ENCODE measurements at places on chromosomes 16 and 17. TPM values are rescaled to one million over a fixed set of nuclear protein-coding genes. Genes with fewer than 3 reads are reported as not detected.

The TPSD1 gene
- total RNA-seq, result not detected

DNA sequence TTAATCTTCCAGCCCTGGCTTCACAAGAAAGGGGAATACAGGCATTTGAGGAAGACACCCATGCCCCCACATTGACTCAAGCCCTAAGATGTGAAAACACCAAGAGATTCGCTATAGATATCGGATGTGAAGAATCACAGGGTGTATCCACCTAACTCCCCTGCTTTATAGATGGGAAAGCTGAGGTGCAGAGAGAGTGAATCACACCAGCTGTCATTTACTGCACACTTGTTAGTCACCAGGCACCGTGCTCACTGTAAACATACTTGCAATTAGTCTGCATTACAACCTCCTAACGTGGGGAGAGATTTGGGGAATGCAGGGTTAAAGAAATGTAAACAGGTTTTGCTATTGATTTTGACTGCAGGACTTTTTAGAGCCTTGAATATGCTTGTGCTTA lies 325.5 kb downstream of the C16orf95 start:
- DNase-seq, result no peak

DNA sequence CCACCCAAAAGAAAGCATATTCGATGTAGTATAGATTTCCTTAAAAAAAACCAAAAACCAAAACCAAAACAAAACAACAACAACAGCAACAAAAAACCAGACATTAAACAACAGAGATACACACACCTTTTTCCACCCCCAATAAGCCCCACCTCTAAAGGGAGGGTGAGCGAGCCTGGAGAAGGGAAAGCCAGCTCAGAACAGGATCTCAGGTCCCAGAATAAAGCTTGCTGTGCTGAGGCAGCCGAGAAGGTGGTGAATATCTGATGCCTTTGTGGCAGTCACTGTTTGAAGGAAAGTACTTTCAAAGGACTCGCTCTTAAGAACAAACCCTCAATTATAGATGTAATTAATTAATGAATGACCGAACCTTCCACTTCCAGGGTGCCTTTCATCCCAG lies 470 bp downstream of the KRT23 start:
- DNase-seq, result no peak

DNA sequence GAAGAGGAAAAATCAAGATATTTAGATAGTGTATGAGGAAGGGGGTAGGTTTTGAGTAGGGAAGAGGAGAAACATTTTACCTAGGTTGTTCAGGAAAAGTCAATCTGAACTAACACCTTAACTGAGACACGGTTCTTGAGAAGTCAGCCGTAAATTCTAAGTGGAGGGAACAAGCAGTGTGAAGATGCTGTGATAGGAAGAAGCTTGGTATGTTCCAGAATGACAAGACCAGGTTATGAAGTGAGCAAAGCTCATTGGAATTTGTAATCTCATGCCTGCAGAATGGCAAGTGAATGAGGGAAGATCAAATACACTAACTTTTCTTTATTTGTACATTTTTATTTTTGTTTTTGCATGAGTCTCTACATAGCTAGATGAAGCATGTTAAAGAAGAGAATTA lies 307.6 kb downstream of the ZFHX3 start:
- no peak for DNase-seq

DNA sequence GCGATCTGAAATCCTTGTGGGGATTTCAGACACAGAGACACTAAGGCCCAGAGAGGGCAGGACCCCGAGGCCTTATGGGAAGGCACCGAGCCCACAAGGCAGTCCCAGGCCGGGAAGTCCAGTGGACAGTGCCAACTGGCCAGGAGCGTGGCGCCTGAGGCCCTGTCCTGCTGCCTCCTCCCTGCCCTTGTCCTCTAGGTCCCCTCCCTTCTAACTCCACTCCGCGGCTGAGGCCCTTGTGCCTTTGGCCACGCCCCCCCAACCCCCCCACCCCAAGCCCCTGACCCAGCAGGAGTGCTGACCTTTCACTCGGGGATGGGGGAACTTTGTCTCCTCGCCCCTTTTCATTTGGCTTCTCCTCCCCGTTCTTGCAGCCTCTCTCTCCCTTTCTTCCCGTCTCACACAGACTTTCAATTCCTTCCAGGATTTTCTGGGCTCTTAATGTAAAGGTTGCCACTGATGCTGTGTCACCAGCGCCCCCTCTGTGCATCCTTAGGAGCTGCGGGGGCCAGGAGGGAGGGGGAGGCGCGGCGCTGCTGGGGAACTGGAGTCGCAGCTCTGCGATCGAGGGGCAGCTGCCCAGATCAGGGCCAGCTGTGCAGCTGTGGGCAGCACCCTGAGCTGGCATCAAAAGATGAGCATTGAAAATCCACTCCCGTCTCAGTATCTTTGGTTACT lies 29.1 kb downstream of the CRHR1 start:
- DNase-seq, result no peak

DNA sequence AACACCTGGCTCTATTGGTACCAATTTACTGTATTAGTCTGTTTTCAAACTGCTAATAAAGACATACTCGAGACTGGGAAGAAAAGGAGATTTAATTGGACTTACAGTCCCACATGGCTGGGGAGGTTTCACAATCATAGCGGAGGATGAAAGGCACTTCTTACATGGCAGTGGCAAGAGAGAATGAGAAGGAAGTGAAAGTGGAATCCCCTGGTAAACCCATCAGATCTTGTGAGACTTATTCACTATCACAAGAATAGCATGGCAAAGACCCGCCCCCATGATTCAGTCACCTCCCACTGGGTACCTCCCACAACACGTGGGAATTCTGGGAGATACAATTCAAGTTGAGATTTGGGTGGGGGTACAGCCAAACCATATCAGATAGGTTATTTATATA lies 22.6 kb upstream of the GOSR1 start:
- no peak for DNase-seq

DNA sequence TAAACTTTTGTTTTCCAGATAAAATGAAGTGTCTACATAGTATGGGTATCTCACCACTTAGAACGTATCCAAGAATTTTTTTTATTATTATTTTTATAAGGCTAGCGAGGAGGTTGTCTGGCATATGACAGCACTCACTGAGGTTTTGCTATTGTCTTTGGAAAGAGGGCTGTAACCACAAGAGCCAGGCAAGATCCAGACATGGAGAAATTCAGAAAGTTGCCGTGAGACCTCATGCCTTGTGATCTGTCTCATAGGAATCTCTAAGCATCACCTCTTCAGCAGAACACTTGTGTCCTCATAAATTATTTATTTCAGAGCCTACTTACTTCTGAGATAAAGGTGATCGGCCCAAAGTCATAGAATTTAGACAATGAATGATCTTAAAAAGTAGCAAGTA lies 410.8 kb downstream of the CDH11 start:
- DNase-seq, result no peak

GRCh38 chr17:50141745-50142110 lies 8.7 kb downstream of the PPP1R9B start:
- no peak for DNase-seq
